ENCODE measurements at places on chromosomes 13 and 19.

- DNase-seq = no peak
Measured at GRCh38 chr13:96803456-96804100, 190.7 kb downstream of the OXGR1 start.

DNA sequence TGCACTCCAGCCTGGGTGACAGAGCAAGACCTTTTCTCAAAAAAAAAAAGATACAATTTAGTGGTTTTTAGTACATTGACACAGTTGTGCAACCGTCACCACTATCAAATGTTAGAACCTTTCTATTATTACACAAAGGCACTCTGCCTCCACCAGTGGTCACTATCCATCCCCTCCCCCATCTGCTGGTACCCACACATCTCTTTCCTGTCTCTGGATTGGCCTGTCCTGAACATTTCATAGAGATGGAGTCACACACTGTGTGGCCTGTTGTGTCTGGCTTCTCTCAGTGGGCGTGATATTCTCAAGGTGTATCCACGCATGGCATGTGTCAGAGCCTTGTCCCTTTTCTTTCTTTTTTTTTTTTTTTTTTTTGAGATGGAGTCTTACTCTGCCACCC is 11.2 kb downstream of the KDM4B start:
- no peak for DNase-seq

- DNase-seq = no peak
Measured at GRCh38 chr19:38182536-38183210, 41.3 kb downstream of the DPF1 start.

DNA sequence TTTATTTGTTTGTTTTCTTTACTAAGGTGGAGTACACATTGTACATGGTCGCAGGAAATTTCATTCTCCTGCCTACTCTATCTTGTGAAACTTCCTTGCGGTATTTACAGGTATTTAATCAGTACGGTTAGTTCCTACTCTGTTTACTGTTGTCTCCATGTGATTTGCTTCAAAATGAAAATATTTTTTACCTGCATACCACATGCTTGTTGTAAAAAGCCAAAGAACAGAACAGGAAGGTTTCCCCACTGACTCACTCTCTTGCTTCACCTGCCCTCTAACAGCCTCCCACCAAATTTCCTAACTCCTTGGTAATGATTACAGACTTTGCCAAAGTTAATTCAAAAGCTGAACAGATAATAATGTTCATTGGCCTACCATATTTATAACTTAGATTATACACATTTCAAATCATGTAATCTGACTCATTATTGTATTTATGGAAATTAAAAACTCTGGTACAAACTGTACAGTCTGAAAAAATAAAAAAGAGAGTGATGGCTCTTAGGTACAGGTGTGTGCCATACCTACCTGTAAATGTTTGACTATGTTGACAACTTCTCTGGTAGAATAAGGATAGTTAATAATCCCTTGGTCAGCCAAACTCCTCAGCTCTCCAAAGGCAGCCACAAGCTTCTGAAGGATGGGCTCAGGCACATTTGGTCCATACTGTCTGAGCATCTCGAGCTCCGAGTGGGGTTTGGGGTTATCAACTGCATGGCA is 239.9 kb downstream of the VWA8 start:
- no peak for DNase-seq

GRCh38 chr13:79011179-79011578 is 352.2 kb upstream of the OBI1 start:
- DNase-seq = no peak

GRCh38 chr19:35247526-35248309 is 1.1 kb upstream of the LSR start:
- peak; percentile 87 for DNase-seq

DNA sequence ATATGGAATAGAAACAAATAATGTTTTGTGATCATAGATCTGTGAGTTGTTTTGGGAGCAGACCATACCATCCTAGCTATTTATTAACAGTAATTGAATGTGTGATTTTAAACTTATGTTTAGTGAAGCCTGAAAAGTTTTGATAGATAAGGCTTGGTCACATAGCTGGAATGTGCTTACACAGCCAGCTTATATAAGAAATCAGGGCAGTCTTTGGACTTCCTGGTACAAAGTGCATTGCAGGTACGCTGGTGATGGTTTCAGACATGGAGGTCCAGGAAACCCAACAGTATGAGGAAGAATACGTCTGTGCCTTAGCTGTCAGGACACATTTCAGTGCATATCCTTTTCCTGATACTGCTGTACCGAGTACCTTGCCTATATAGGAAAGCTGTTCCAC is 2316.2 kb upstream of the PCDH20 start:
- no peak for DNase-seq

GRCh38 chr13:28429685-28430290 is 65.1 kb downstream of the FLT1 start:
- no peak for DNase-seq

DNA sequence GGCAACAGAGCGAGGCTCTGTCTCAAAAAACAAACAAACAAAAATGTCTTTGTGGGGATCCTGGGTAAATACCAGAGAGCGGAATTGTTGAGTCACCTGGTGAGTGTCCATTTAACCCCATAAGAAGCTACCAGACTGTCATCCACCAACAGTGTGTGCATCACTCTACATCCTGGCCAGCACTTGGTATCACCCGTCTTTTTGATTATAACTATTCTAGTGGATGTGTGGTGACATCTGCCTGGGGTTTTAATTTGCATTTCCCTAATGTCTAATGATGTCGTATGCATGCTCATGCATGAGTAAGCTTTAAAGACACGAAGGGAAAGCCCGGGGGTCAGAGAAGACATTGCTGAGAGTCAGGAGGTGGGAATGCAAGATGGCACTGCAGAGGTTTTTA is 126.7 kb upstream of the MRI1 start:
- DNase-seq = no peak

Data from retina (tissue), 1 donor.